Dermis blood vessel endothelial cell (primary cell): ENCODE measurements at places on chromosomes 5 and 9. TPM values are rescaled to one million over a fixed set of nuclear protein-coding genes. Genes with fewer than 3 reads are reported as not detected.

GRCh38 chr9:89533411-89534095 lies 35.6 kb upstream of the SEMA4D start:
- DNase-seq = no peak

DNA sequence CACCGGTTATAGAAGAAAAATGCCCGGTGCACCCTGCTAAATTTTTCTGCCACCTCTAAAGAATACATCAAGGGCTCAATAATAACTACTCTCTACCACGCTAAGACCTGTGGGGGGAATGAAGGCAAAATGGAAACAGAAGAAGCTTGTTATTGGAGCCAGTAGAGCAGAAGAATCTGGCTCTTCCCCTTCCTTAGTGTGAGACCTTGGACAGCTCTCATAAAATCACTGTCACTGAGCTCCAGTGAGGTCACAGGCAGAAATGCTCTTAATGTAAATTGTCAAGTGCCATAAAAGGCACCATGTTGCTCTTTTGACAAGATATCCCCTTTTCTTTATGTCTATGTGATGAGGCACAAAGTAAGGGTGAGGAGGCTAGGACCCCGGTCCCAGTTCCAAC lies 74.4 kb downstream of the ASTN2 start:
- no peak for DNase-seq

DNA sequence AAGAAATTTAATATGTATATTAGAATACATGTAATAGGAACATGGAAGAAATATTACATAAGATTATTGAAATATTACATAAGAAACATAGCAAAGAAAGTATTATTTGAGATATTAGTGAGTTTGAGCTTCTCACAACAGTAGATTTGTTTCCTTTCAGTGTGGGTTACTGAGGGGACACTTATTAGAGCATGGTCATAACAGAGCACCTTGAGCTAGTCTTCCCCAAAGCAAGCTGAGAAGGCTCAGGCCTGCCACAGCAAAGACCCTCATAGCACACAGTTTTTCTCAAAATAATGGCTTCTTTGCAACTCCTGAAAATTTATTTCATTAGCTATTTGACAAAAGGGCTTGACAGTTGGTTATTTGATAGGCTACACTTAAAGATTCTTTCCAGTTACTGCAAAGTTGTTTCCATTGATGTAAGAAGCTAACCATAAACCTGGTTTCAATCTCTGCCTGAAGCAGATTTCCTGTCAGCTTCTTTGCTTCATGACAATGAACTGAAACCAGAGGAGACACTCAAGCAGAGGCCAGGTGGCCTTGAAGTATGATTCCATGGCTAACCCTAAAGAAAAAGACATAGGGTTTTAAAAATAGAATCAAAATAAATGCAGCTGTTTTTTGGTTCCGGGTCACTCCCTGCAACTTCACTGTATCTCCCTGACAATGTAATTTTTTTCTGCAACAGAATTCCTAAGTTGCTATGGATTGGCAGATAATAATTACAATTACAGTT lies 68.6 kb downstream of the ERMP1 start:
- no peak for DNase-seq

DNA sequence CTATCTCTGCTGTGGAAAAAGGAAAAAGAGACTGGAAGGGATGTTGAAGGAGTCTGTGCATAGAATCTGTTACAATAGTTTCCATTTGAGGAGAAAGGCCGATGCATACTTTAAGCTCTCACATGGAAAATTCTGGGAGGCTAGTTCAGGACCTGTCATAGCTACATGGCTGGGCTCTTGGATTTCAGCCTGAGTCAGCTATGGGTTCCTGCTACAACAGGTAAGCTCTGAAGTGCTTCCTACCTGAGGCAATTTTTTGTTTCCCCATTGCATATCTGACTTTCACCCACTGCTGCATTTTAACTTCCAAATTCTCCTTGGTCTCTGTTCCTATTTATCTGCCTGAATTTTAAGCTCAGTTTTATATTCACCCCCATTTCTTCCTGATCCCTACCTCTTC lies 310.7 kb downstream of the RAB3C start:
- DNase-seq = no peak

GRCh38 chr5:160903551-160903950 lies 51.5 kb upstream of the ATP10B start:
- DNase-seq = no peak

GRCh38 chr9:133371261-133371711 lies 4.6 kb downstream of the SURF4 start:
- DNase-seq = no peak

The TXNDC8 gene
- not detected in 2 replicates for total RNA-seq

The TRAF1 gene
- 1.1 and 4.4 TPM in 2 replicates for total RNA-seq

The GAS1 gene
- 1.4 and 1.5 TPM in 2 replicates for total RNA-seq

The HAVCR2 gene
- under 0.01 and 0.09 TPM in 2 replicates for total RNA-seq
